ENCODE measurements at places on chromosomes 3 and 15.
A peak's percentile ranks its signal among the peaks of the same experiment; 100 is the strongest.

DNA sequence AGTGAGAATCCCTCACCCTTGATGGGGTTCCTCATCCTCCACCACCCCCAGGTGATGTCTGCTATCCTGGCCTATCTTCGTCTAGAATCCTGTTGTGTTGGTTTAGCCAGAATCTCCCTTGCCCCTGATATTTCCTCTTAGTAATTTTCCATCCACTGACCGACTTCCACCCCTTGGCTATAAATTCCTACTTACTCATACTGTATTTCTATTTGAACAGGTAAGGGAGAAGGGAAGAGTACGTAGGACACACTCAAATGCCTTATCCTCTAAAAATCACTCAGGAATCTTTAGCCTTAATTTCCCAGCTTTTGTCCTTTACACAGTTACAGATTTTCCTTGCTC is 678 bp upstream of the TFG start:
- DNase-seq: no peak

DNA sequence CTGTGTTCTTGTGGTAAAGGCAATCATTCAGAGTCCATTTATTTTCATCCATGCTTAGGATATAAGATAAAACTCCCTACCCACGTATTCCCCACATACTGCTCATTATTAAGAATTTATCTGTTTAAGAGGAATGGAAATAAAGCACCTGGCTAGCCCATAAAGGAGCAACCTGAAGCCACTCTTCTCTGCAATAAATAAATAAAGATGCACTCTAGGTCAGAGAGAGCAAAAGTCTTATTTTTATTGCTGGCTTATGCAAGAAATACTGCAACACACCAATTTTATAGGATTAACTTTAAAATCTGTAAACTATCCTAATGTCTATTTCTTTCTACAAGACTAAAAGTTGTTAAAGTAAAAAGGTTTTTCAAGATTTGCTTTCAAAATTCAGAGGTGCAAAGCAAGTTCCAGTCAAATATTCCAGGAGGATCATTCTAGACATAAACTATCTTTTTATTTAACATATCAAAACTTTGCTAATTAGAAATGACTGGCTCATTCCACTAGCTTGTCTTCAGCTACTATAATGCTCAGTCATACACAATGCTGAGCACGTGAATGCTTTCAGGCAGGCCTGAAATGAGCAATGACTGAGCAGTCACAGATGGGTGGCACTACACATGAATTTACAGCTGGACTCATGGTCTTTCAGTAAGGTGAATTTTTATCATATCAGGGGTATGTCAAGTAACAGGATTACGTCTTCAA is 7.1 kb downstream of the TJP1 start:
- no peak for DNase-seq

DNA sequence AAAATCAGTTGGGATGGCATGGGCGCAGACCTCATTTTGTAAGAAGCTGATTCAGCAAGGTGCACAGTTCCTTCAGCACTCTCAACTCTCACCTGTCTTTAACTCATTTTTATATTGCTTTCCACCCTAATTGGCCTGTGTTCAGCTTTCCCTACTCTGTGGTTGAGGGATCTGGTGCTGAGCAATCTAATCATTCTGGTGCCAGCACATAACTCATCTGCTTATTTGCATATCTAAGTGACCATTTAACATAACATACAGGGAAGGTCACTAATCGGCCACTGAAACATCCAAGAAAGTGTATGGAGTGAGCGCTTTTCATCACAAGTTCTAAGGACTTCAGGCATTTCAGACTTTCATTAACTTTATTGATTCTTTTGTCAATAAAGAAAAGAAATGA is 303.4 kb upstream of the ROPN1 start:
- DNase-seq: no peak

DNA sequence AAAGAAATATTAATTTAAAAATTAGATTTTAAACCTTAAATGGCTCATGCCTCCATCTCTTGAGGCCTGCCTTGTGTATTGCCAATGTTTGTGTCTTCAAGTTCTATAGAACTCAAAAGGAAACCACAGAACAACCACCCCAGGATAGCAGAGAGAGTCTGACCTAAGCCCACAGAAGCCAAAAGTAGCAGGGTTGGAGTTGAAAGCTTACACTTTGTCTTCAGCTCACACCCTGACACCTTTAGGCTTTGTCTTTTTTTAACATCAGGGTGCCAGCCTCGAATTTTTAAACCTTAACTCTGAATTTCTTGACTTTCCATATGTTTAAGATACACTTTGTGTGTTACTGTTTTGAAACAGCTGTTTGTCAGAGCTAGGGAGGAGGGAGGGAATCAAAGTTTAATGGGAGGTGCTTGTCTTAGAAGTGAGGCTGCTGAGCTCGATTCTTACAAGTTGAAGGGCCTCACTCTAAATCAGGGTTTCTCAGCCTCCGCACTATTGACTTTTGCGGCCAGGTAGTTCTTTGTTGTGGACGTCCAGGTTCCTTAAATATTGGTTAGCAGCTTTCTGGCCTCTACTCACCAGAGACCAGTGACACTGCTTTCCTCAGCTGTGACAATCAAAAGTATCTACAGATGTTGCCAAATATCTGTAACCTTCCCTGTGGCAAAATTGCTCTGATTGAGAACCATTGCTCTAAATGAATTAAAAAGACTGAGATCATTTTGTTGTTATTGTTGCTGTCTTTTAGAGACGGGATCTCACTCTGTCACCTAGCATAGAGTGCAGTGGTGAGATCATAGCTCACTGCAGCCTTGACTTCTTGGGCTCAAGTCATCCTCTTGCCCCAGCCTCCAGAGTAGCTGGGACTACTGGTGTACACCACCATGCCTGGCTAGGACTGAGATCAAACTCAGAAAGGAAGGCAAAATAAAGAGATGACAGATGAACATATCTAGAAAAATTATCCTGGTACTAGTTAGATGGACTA is 139.2 kb upstream of the EOMES start:
- no peak for DNase-seq

DNA sequence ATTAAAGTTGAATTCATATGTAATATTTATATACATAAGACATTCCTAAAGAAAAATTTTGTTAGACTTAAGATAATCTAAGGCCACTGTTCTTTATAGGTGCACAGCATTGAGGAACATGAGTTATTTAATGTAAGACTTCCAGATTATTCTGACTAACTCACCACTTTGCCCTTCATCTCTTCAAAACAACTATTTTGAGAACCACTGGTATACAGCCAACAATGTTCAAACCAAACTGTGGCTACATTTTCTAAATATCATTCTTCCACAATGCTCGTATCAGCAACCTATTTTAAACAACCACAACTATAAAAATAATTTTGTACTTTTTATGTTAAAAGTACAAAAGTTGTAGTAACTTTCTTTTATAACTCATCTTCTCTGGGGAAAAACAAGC is 199.8 kb upstream of the ALCAM start:
- DNase-seq: no peak

DNA sequence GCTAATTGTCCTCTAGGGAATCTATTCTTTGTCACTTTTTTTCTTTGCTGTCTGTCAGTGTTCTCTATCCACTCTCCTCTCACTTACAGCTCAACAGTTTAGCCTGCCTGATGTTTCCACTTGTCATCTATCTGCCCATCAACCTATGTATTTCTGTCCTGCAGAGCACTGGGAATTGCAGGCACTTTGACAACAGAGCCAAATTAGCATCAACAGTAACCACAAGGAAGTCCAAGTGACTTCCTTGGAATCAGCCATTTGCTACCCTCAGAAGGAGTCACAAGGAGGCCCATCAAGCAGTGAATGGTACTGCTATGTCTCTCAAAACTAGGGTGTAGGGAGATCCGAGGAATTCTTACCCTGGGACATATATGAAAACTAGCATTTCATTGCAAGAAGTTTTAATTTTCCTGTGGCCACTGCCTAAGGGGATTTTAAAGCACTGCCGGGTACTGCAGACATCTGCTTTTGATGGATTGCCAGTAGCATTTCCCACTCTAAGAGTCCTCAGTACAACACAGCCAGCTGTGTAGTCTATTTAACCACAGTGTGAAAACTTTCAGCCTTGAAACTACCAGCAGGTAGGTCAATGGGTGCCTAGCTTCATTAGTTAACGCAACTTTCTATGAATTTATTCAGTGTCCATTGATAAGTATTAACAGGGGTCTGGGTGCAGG is 898.8 kb downstream of the NTRK3 start:
- no peak for DNase-seq

DNA sequence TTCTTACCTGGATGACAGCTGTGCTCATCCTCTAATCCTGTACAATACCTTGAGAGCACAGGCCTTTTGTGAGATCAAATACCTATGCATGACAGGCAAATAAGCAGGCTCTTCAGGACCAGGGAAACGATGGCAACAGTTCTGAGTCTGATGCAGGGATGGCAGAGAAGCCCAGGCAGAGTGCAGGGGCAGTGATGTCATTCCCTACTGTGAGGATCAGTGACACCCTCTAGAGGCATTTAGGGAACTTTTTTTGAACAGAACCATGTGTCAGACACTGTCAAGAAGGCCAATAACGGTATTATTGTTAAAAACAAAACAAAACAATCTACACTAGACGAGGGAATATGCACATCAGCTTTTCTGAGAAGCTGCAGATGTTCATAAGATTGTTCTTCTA is 314.8 kb upstream of the CTDSPL start:
- DNase-seq: no peak

DNA sequence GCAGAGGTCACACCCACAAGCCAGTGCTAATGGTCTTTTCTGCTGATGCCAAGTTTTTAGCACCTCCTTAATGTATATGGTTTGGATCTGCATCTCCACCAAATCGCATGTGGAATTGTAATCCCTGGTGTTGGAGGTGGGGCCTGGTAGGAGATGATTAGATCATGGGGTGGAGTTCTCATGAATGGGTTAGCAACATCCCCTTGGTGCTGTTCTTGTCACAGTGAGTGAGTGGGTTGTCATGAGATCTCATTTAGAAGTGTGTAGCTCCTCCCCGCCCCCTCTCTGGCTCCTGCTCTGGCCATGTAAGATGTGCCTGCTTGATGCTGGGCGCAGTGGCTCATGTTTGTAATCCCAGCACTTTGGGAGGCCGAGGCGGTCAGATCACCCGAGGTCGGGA is 37.3 kb upstream of the KLHL6 start:
- no peak for DNase-seq

- no peak for DNase-seq
These were observed 19.5 kb upstream of the CAV3 start for GRCh38 chr3:8713901-8714759.

DNA sequence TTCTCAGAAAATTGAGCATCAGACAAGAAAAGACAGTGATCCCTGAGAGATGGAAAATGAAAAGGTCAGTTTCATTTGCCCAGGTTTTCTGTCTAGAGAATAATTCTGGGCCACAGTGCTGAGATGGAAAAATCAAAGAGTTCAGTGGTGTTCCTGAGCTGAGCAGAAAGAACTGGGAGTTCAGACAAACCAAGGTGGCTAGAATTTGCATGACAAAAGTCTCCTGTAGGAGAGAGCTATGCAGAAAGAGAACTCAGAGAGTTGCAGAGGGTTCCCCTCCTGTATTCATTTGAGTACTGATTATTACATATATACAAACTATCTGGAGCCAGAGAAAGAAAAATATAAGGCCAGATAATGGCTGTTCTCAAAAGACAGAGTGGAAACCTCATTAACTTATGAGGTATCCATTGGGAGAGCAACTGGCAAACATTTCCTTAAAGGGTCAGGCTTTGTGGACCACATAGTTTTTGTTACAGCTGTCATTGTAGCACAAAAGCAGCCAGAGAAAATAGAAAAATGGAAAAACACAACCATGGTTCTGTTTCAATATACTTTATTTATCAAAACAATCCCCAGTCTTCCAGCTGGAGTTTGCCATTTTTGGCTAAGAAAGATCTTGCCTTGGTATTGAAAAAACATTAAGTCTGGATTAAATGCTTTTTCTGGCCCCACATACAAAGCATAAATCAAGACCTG is 1004.1 kb downstream of the TBL1XR1 start:
- DNase-seq: no peak

GRCh38 chr3:71602256-71602655 is 18.7 kb upstream of the FOXP1 start:
- no peak for DNase-seq

DNA sequence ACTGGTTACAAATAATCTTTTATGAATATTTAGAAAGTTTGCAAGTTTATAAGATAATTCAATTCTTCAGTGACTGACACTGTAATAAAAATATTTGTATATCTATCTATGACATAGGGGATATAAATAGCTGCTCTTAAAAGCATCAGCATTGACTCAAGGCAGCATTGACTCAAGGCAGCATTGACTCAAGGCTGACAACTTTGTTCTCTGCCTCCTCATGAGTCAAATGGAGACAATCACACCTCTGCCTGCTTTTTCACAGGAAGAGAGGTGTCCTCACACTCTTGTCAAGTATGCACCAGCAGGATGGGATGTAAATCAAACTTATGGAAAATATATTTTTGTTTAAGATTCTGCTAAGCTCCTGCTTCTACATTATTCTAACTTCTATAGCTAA is 1173.1 kb downstream of the NSUN3 start:
- no peak for DNase-seq

GRCh38 chr15:100438570-100438969 is 90.2 kb downstream of the CERS3 start:
- peak; percentile 88 for DNase-seq

GRCh38 chr3:197270558-197271317 is 27.7 kb downstream of the DLG1 start:
- DNase-seq: no peak

DNA sequence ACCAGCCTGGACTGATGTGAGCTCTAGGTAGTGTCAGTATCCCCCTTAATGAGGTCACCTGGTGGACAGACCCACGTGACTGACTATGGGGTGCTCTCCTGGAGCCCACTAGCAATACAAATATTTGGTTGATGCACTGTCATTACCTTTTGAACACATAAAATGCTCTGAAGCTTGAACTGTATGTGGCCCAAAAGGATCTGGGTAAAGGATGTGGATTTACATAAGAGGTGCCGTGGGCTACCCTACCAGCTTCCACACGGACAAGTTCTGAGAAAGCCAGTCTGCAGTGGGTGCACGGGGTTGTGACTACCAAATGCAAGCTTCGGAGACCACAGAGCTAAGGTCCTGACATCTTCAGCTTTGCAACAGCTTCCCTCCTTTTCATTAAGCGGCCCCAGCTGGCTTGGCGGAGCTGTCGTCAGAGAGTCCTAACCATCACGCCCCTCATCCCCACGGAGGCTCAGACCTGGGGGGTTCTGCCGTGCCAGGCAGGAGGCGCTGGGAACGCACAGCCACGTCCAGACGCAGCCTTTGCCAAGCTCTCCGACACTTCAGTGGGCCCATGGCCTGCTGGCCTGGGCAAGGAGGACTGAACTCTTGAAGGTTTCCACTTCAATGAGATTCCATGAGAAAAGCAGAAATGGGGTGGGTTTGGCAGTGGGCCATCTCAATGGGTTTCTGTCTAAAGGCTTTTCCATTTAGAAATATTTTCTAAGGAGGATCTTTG is 228.3 kb downstream of the ADAMTS17 start:
- DNase-seq: peak; percentile 67

GRCh38 chr3:181690769-181691168 is 21.0 kb upstream of the SOX2 start:
- no peak for DNase-seq

- no peak for DNase-seq
These were observed 261.6 kb upstream of the LMCD1 start for GRCh38 chr3:8239718-8240695.

GRCh38 chr3:171351676-171352075 is 108.5 kb downstream of the TNIK start:
- DNase-seq: no peak

- DNase-seq: no peak
These were observed 77.9 kb upstream of the PRR23C start for GRCh38 chr3:139122612-139123011.
